NCI-H1092 treated with DMSO at 0.1 percent for 48 hours (cell line): ENCODE measurements at places on chromosomes 2 and 18.

DNA sequence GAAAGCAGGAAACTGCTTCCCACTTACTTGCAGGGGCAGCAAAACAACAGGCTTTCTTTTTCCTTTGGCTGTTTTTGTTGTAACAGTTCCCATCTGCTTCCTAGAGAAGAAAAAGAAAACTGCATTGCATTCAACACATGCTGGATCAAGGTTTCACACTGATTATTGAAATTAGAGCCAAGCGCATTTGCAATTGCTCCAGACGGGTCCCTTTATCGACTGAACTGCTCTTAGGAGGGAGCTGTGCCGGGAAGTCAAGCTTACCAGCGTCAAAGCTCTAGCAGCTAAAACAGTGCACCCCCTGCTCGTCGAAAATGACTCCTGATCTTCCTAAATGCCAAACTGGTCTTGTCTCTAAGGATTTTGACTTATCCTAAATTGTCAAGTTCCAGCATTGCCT is 164.0 kb upstream of the SESTD1 start:
- DNase-seq = no peak

DNA sequence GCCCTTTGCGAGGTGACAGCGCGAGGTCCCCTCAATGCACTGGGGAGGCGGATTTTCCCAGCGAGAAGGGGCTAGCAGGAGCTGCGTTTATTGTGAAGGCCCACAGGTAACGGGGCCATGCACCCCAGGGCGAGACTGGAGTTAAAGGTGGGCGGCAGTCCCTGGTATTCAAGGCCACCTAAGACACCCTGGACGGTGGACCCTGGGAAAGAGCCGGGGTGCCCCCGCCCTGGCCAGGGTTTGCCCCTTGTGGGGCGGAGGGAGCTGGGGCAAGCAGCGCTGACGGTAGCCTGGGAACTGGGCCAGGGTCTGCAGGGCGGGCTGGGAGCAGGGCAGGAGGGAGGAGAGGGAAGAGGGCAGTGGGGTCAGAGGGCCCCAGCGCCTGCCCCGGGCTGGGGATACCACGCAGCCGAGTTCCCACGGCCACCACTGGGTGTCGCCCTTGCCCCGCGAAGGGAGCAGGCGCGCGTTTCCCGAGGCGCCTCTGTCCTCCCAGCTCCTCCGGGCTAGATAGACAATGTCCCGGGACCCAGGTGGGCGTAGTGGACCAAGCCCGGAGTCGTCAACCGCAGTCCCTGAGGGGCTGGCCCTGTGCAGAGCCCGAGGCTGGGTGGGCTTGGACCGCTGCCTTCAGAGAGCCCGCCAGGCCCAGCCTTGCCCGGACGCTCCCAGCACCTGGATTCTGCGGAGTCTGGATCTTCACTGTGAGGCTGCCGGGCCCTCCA is 80.2 kb downstream of the SMAD4 start:
- DNase-seq = peak; percentile 23

DNA sequence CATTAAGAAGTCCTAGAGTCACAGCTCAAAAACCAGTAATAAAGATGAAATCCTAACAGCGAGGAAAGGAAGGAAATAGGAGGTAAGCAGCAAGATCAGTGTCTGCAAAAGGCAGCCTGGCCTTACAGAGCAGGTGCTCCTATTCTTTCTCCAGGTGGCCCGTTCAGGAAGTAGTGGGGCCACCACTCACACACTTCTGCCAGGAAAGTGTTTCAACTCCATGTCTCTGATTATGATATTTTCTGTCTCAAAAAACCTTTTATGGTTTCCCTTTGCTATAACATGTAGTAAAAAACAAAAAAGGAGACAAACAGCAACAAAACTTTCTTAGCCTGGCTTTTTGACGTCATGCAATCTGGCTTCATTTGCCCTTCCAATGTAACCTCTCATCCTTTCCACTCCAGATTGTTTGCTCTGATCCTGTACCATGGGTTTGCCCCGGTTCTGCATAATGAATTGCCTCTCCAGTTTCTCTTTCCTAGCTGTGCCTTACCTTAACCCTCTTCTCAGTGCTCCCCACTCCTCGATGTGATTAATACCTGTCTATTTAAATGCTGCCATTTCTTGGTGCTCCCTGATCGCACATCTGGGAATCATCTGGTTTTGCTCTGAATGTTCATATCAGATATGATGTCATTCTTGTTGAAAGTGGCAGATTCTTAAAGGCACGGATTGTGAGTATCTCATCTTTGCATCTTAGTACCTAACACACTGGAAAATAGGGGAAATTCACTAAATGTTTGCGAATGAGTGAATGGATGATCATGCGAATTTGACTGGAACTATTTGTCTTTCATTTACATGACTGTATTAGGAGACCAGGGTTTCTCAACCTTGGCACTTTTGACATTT is 50.6 kb upstream of the PTPRM start:
- peak; percentile 23 for DNase-seq

- no peak for DNase-seq
These were observed 78.6 kb downstream of the FARSB start for GRCh38 chr2:222577341-222577740.

GRCh38 chr2:12076810-12077209 is 330.4 kb downstream of the LPIN1 start:
- peak; percentile 87 for DNase-seq

DNA sequence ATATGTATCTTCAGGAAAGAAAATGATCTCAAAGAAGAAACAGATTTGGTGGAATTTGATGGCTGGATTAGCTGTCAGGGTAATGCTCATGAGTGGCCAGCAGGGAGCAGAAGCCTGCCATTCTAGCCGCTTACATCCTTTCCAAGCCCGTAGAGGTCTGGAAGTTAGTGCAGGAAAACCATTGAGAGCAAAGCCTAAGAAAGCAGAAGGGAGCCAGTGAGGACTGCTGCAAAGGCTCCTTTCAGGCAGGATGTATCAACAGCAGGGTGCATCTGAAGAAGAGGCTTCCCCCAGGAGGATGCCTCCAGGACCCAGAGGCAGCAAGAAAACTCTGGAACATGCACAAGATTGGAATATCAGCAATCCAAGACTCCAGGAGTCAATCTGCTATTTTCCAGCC is 22.9 kb upstream of the LBH start:
- peak; percentile 24 for DNase-seq

GRCh38 chr2:217071416-217071815 is 211.6 kb upstream of the TNP1 start:
- no peak for DNase-seq

GRCh38 chr2:195899226-195899625 is 169.4 kb downstream of the DNAH7 start:
- no peak for DNase-seq

DNA sequence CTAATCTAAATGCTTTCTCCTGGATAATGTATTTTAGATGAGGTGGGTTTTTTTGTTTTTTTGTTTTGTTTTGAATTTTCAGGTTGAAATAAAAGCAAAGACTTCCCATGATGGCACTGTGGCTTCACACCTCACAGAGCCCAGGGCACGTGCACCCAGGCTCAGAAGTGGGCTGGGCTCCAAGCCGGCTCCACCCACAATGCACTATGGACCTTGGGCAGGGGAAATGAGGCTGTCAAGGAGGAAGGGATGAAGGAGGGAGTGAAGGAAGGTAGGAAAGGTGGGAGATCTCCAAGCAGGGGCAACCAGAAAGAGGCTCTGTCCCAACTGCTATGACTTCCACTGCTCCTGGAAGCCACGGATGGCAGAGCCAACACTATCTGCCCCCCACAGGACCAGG is 60.4 kb downstream of the BIN1 start:
- no peak for DNase-seq

DNA sequence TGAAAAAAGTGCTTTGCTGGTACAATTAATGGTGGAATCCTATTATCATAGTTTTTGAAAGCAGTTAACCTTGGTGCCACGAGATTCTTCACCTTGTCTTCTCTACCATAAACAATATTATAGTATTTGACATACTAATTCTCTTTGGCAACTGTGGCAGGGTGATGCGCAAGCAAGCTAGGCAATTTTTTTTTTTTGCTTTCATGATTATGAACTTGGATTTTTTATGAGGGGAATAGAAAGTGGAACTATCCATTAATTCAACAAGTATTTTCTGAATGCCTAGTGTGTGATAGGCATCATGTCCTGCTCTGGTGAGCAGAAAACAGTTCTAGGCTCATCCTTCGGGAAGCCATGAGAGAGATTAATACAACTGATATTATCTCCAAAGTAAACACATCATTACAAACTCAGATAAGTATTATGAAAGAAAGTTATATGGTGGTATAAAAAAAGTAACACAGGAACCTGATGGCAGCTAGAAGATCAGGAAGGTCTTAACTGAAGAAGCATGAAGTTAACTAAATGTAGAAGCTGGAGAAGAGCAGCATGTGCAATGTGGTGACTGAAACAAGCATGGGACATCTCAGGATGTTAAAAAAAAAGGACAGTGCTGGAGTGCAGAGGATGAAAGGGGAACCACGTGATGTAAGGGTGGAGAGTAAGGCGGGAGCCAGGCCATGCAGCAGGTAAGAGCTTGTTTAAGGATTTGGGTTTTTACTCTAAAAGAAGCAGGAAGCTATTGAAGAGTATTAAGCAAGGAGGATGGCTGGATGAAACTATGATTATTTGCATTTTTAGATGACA is 113.7 kb downstream of the ZEB2 start:
- DNase-seq = no peak

GRCh38 chr18:64207820-64208219 is 58.9 kb upstream of the LINC00305 start:
- no peak for DNase-seq

DNA sequence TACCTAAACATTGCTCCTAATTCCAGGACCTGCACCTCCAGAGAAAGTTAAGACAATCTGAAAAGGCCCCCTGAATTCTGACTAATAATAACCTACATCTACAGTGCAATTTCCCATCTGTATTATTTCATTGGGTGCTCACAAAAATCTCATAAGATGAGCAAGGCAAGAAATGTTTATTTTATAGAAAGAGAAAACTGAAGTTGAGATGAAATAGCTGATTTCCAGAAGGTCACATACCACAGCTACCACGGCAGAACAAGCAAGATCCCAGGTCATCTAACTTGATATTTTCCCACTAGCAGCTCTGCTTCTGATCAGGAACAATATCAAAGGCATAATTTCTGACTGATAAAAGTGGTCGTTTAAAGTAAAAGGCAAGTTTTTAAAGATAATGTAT is 105.8 kb upstream of the COL5A2 start:
- DNase-seq = no peak

GRCh38 chr18:68742206-68742605 is 27.3 kb upstream of the TMX3 start:
- DNase-seq = no peak

DNA sequence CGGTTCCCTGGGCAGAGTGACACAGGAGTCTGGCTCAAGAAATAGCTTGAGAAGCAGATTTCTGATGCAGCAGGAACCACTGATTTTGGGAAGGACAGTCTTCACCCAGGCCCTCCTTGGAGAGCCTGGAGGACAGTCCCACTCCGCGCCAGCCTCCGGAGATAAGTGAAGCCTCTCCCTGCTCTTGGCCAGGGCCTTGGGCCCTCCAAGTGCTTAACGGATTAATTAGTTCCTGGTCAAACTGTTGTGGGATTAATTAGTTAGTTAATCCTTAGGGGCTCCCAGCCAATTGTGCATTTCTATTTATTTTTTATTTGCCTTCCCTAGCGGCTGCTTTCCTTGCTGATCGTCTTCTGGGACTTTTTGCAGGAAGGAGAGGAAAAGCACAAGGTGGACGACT is 19.6 kb downstream of the CPLX4 start:
- no peak for DNase-seq

DNA sequence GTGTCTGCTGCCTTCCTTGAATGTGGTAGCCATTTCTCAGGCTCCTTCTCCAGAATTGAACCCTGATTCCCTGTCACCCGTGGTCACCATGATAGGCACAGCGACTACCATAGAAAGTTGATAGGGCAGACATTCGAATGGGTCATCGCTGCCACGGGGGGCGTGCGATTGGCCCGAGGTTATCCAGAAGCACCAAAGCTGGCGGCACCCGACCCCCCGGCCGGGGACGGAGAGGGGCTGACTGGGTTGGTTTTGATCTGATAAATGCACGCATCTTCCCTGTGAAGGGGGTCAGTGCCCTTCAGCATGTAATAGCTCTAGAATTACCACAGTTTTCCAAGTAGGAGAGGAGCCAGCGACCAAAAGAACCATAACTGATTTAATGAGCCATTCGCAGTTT is 94.0 kb upstream of the ANKRD30BL start:
- no peak for DNase-seq

- DNase-seq = no peak
These were observed 114.0 kb upstream of the GLS start for GRCh38 chr2:190766595-190766994.

- no peak for DNase-seq
These were observed 22.5 kb upstream of the TRAPPC8 start for GRCh38 chr18:31965316-31965970.

DNA sequence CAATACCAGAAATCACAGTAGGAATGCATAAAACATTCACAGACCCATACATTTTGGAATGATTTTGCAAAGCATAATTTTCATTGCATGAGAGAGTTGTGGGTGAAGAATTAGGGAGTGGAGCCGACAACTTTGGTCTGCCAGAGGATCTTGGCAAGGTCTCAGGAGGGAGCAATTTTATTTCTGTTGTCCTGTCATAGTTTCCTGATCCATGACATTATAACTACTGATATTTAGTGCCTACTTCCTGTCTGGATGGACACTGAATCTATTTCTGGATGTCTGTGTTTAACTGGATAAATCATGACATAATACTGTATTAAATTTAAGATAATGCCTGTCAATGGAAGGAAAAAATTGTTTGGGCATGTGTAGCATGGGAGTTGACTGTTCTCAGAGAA is 2.4 kb downstream of the ITGA4 start:
- no peak for DNase-seq

DNA sequence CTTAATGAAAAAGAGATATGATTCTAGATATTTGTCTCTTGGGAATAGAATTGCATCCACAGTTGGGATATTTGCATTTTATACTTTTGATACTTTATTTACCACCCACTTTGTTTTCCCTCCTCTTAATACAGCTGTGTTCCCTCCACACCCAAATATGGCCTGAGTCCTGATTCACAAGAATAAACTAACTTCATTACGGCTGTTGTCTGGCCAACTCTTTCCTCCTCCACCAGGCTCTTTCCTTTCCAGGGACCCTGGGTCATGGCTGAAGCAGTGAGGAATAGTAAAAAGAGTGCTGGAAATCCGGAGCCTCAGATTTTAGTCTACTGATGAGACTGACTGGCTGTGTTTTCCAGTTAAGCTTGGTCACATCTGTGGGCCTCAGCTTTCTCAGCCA is 48.4 kb upstream of the STAM2 start:
- no peak for DNase-seq

GRCh38 chr2:120914839-120915521 is 179.3 kb downstream of the GLI2 start:
- DNase-seq = no peak

DNA sequence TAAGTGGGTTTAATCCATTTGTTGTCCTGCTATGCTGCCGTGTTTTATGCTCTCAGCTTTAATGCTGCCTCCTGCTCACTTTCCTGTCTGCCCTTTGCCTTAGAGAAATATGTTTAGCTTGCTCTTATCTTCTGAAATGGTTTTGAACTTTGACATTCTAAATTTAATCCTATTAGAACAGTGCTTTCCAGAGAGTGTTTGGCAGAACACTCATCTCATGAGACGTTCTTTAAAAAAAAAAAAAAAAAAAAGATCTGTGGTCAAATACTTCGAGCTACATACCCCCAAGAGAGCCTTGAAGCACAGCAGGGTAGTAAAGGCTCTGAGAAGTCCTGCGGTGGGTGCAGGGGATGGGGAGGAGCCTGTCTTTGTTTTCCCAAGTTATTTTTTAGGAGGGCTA is 161.3 kb downstream of the SPP2 start:
- no peak for DNase-seq

- DNase-seq = no peak
These were observed 51.8 kb upstream of the BIN1 start for GRCh38 chr2:127158614-127159290.

GRCh38 chr18:5275872-5276271 is 19.7 kb downstream of the ZBTB14 start:
- no peak for DNase-seq

- no peak for DNase-seq
These were observed 14.5 kb downstream of the SLC39A10 start for GRCh38 chr2:195671563-195671962.
